ENCODE measurements at places on chromosomes 7 and 10.
A peak's percentile ranks its signal among the peaks of the same experiment; 100 is the strongest.

GRCh38 chr10:654647-654996 is 34.8 kb downstream of the DIP2C start:
- no peak for DNase-seq

GRCh38 chr7:16300361-16300895 is 120.9 kb downstream of the CRPPA start:
- DNase-seq: no peak

- no peak for DNase-seq
Observed at GRCh38 chr7:91832493-91833045, 47.9 kb downstream of the MTERF1 start.

- DNase-seq: no peak
Observed at GRCh38 chr10:50563906-50564305, 59.9 kb downstream of the SGMS1 start.

GRCh38 chr7:48813472-48813871 is 110.9 kb upstream of the CDC14C start:
- DNase-seq: no peak

GRCh38 chr10:851901-852300 is 79.6 kb downstream of the LARP4B start:
- no peak for DNase-seq

GRCh38 chr7:34198231-34198641 is 292.9 kb downstream of the BMPER start:
- no peak for DNase-seq

DNA sequence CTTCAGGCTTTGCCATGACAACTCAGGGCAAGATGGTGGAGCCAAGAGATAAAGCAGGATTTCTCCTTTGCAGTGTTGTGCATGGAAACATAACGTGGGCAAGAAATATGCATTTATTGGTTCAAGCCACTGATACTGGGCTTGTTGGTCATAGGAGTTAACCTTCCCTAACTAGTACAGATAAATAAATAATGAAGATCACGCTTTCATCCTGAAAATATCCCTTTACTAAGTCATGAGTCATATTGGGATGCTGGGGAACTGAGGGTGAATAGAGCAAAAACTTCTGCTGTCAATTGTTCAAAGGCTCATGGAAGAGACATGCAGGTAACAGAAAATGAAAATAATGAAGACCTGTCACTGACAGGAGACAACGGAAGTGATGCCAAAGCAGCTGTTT is 55.5 kb downstream of the TES start:
- DNase-seq: no peak

- DNase-seq: no peak
Observed at GRCh38 chr10:31832261-31832660, 96.4 kb downstream of the ARHGAP12 start.

GRCh38 chr7:2199956-2200583 is 32.7 kb downstream of the MAD1L1 start:
- no peak for DNase-seq

GRCh38 chr10:49397036-49397999 is 1.4 kb upstream of the DRGX start:
- no peak for DNase-seq

- no peak for DNase-seq
Observed at GRCh38 chr7:94941844-94942632, 34.6 kb downstream of the PPP1R9A start.

DNA sequence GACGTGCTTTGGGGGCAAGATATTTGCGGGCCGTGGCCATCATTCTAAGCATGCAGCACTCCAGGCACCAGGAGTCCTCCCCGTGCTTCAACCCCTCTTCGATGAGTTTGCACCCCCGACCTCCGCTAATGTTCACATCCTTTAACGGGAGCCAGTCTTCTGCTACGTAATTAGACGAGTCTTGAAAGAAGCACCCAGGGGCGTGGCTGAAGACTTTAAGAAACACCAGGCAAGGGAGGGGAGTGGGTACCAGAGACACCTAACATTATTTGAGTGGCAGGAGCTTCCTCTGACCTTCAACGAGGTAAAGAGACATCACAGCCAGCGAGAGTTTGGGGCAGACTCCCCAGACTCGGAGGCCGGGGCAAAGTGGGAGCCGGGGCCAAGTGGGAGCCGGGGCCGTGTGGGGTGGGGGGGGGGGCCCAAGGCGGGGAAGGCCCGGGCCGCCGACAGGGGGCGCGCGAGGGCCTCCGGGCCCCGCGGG is 31.1 kb upstream of the TOMM7 start:
- DNase-seq: no peak

GRCh38 chr7:6251653-6252052 is 20.8 kb downstream of the CYTH3 start:
- DNase-seq: no peak

GRCh38 chr7:83475420-83475819 is 173.5 kb downstream of the SEMA3E start:
- no peak for DNase-seq

GRCh38 chr10:122373721-122374120 is 787 bp upstream of the PLEKHA1 start:
- no peak for DNase-seq

GRCh38 chr7:150848561-150849115 is 3.7 kb upstream of the AOC1 start:
- DNase-seq: no peak

DNA sequence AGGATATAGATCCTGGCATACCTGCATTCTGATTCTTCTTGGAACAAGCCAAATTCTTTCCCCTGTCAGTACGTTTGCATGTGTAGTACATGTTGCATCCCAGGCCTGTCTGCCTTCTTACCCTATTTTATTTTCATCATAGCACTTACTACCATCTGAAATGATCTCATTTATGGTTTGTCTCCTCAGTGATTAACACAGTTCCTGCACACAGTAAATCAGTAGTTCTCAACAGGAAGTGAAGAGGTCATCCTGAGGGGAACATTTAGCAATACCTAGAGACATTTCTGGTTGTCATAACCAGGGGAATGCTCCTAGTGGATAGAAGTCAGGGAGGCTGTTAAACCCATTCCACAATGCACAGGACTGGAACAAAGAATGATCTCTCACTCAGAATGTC is 38.2 kb upstream of the SLC26A4 start:
- no peak for DNase-seq

GRCh38 chr7:33191340-33191739 is 62.0 kb downstream of the BBS9 start:
- no peak for DNase-seq

DNA sequence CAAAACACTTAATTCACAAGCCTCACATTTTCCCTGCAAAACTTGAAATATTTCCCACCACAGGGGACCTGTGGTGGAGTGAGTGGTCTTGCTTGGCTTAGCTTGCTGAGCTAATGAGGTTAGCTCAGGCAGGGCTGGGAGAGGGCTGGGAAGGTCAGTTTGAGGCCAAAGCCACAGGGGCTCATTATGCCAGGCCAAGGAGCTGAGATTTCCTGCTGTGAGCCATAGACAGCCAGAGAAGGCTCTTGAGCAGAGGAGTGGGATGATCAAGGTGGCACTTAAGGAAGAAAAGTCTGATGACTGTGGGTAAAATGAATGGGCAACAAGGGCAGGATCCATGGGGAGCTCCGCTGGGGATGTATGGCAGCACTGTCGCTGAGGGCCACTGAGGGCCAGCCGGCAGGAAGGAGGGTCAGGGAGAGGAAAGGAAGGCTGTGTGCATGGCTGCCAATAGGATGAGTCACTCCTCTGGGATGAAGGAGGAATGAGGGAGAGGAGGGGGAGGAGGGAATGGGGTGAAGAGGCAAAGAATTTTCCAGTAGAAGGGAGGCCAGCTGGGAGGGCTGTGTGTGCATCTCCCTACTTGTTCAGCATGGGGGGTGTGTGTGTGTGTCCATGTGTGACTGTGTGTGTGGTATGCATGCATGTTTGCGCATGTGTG is 18.7 kb upstream of the ZNF488 start:
- peak; percentile 83 for DNase-seq

DNA sequence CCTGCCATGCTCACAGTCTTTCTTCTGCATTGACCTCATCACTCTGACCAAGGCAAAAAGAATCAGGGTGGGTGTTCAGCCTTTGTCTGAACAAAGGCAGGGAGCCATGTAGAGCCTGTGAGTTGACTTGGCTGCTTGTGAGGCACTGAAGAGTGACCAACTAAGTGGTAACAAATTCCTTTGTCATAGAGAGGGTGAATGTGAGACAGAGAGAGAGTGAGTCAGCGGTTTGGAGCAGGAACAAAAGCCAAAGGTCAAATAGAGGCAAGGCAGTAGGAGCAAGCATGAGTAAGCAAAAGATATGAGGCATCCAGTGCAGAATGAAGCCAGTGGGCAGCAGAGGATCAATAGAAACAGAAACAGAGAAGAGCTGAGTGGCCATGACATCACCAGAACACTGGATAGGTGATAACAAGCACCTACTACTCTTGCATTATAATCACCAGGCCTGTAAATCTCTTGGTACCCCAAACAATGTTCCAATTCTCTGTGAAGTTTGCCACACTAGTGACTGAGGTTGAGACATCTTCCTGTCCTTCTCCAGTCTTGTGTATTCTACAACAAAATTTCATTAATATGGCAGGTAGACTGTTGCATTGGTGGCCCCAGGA is 116.2 kb upstream of the LAMB4 start:
- peak; percentile 24 for DNase-seq

- no peak for DNase-seq
Observed at GRCh38 chr7:112234147-112234546, 27.7 kb downstream of the ZNF277 start.

DNA sequence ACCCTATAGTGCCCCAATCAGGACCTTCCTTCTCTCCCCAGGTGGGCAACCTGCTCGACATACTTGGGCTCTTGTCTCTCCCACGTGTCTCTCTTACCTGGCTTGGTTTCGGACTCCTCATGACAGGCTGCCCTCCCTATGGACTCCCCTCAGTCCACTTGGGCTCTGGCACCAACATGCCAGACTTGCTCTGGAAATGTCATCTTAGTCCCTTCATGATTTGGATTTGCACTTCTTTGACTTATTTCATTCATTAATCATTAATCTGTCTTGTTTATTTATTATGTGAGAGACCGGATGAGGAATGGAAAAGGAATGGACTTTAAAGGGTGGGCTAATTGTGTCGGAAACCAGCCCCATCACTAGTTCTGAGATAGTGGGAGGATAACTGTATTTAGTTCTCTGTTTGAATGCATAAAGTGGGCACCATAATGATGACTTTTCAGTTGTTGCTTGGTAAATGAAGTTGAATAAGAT is 108.0 kb downstream of the SND1 start:
- no peak for DNase-seq

GRCh38 chr7:137097111-137097510 is 228.7 kb downstream of the CHRM2 start:
- no peak for DNase-seq

DNA sequence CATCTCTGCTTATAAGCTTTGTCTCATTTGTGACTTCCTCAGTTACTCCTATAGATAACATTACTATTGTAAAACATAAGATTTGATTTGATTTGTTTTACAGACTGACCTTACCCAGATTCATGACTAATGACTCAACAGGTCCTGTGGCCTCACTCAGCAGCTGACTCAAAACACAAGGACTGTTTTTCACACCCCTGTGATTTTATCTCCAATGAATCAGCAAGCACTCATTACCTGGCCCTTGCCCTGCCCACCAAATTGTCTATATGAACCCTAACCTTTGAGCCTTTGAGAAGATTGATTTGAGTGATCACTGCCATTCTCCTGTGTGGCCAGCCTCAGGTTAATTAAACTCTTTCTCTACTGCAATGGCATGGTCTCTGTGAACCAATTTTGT is 1064.6 kb upstream of the LRRTM3 start:
- no peak for DNase-seq

- no peak for DNase-seq
Observed at GRCh38 chr10:9015005-9015404, 960.5 kb downstream of the GATA3 start.

- no peak for DNase-seq
Observed at GRCh38 chr10:90937645-90938258, 16.9 kb upstream of the ANKRD1 start.

DNA sequence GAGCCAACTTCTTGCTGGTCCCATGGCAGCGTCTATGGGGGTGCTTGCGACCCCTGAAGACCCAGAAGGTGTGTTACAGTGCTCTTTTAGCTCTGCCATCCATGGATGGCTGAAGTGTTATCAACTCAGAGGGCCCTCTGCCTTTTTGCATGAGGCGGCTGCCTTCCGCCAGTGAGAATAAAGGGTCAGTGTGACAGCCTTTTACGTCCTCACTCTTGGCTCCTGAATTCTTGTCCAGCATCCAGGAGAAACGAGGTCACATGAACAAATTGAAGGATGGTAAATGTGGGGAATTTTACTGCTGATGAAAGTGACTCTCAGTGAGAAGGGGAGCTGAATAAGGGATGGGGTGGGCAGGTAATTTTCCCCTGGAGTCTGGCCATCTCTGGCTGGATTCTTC is 24.1 kb downstream of the SSMEM1 start:
- no peak for DNase-seq

- DNase-seq: no peak
Observed at GRCh38 chr10:95476469-95477174, 84.5 kb downstream of the SORBS1 start.

- no peak for DNase-seq
Observed at GRCh38 chr7:69862413-69863064, 264.3 kb downstream of the AUTS2 start.

GRCh38 chr10:23096802-23097549 is 1.6 kb downstream of the MSRB2 start:
- no peak for DNase-seq

GRCh38 chr7:116305485-116306408 is 95.4 kb downstream of the TES start:
- DNase-seq: no peak

GRCh38 chr7:93544691-93545090 is 29.8 kb downstream of the CALCR start:
- DNase-seq: peak; percentile 3

- no peak for DNase-seq
Observed at GRCh38 chr7:21172800-21173199, 255.1 kb upstream of the SP4 start.

GRCh38 chr10:14039968-14040668 is 290.6 kb downstream of the FRMD4A start:
- no peak for DNase-seq

DNA sequence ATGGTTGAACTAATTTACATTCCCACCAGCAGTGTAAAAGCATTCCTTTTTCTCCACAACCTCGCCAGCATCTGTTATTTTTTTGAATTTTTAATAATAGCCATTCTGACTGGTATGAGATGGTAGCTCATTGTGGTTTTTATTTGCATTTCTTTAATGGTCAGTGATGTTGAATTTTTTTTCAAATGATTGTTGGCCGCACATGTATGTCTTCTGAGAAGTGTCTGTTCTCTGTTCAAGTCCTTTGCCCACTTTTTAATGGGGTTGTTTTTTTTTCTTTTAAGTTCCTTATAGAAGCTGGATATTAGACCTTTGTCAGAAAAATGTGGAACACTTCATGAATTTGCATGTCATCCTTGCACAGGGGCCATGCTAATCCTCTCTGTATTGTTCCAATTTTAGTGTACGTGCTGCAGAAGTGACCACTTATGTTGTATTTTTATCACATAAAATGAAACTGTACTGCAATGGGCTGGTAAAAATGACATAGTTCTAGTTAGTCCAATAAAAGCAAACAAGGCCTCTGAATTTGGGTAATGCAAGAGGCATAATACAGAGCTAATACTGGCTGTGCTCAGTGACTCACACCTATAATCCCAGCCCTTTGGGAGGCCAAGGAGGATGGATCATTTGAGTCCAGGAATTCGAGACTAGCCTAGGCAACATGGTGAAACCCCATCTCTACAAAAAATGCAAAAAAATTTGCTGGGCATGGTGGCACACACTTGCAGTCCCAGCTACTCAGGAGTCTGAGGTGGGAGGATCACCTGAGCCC is 70.3 kb downstream of the ABI1 start:
- no peak for DNase-seq
